ENCODE measurements at places on chromosomes 1 and 21. TPM values are rescaled to one million over a fixed set of nuclear protein-coding genes. Genes with fewer than 3 reads are reported as not detected.

DNA sequence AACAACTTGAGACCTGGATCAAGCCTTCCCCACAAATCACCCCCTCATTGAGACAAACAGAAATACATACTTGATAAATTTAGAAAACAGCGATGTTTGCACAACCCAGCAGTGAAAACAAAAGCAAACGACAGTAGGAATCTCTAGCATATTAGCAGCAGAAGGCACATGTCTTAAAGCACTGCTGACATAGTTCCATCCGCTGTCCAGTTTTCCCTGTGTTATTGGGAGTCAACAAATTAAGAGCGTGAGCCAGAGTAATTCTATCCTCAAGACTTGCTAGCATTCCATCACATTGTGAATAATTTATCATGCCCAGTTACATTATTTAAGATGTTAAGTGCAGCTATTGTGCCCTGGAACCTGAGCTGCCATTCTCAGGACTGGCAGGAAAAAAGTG, 55.3 kb downstream of the IGSF5 start:
- DNase-seq: no peak

DNA sequence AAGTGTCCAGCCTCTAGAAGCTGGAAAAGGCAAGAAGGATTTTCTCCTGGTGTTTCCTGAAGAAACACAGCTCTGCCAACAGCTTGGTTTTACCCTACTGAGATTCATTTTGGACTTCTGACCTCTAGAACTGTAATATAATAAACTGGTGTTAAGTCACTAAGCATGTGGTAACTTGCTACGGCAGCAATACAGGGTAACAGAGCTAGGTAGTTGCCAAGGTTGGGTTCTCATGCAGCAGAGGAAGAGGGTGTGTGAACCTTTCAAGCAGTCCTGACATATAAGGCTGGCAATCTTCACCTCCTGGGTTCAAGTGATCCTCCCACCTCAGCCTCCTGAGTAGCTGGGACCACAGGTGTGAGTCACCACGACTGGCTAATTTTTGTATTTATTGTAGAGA, 36.0 kb downstream of the GNG4 start:
- no peak for DNase-seq

DNA sequence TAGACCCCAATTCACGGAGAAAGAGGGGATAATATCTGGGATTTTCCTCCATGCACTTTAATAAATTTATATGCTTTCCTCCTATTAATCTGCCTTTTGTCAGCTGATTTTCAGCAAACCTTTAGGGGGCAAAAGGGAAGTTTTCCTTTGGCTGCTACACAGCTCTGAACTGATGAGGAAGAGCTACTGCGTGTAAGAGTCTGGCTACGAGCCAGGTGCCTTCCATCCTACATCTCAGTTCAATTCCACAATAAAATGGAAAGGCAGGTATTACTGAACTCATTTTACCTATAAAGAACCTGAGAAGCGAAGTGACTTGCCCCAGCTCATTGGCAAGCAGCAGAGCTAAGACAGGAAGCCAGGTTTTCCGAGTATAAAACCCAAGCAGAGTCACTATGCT, 28.3 kb upstream of the ZNF326 start:
- no peak for DNase-seq

- DNase-seq: no peak
Measured at GRCh38 chr1:230328342-230329015, 97.7 kb downstream of the PGBD5 start.

DNA sequence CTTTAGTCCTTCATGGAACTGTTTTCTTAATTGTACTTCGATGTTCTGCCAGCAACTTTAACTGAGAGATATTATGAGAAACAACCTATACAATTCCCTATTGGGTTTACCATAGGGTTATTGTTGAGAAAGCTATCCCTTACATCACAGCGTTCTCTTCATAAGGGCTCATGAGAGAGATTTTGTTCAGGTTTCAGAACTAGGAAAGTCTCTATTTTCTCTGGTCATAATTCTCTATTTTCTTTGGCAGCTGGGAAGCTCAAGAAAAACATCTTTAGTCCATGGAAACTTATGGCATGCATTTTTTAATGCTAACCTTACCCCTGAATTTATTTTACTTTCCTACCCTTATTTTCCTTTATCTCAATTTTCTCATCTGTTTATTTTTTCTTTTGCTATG, 38.2 kb downstream of the NMNAT2 start:
- no peak for DNase-seq

- DNase-seq: no peak
Measured at GRCh38 chr1:228497817-228498216, 10.6 kb downstream of the RNF187 start.

GRCh38 chr1:14745001-14745720, 146.7 kb downstream of the KAZN start:
- no peak for DNase-seq

DNA sequence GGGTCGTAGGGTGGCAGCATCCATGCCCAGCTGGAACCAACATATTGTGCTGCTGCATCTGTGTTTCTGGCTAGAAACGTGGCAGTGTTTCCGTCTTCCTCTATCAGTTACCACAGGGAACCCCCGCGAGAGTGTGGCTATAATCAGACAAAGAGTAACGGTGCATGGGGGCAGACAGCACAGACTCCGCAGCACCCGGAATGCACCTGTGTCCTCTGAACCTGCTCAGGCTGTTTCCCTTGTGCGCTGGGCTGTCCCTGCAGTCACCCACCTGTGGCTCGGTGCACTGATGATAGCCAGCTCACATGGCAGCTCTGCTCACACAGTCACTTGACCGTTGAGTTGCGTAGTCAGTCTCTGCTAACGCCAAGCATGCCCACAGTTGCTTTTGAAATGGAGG, 11.4 kb upstream of the PCBP3 start:
- no peak for DNase-seq

PTTG1IP gene
- 73.9 TPM for total RNA-seq

UBE2J2 gene
- 27.6 TPM for total RNA-seq
